ENCODE measurements at places on chromosomes 2 and 18. TPM values are rescaled to one million over a fixed set of nuclear protein-coding genes. Genes with fewer than 3 reads are reported as not detected.

The TMEM18 gene
- 19.3 TPM for total RNA-seq

- no peak for DNase-seq
Measured at GRCh38 chr2:1584691-1585485, 159.4 kb downstream of the PXDN start.

The COL3A1 gene
- total RNA-seq, result 30.4 TPM

- DNase-seq, result no peak
Measured at GRCh38 chr2:145350011-145350410, 830.1 kb upstream of the ZEB2 start.

The C2orf81 gene
- 11.3 TPM for total RNA-seq

The PLB1 gene
- 0.78 TPM for total RNA-seq

The PTPRN gene
- total RNA-seq, result 30.2 TPM

The SH3RF3 gene
- total RNA-seq, result 1.3 TPM

GRCh38 chr2:10094271-10094814, 14.1 kb upstream of the CYS1 start:
- DNase-seq, result no peak

DNA sequence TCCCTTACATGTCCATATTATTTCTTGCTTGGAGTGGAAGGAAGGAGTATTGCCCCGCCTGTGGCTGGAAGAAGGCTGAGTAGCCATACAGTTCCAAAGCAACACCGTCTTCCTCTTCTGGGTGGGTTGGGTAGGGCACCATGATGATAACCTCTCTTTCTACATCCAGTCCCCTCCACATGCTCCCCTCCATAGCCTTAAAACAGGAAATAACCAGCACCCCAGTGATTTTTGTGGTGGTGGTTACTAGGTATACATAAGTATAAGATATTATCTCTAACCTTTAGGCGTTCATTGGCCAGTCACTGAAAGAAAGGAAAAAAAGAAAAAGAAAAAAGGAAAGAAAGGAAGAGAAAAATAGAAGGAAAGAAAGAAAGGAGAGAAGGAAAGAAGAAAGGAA, 63.1 kb downstream of the CXCR4 start:
- no peak for DNase-seq

DNA sequence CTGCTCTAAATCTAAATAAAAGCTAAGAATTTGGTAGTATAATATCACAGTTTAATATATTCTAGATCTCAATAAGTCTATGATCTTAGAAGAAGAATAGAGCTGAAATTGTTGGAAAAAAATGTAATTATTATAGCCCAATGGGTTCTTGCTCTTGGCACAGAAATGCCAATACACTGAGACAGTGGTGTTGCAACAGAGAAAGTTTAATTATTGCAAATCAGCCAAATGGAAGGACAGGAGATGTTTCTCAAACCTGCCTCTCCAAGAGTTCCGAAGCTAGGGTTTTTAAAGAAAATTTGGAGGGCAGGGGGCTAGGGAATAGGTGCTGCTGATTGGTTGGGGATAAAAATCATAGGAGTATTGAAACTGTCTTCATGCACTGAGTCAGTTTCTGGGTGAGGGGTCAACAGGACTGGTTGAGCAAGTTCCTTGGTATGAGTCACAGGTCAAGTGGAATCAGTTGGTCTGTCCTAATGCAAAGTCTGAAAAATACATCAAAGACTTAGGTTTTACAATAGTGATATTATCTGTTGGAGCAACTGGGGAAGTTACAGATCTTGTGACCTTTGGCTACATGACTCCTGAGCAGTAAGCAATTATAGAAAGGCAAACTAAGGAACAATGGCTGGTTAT, 228.6 kb downstream of the CD226 start:
- no peak for DNase-seq

DNA sequence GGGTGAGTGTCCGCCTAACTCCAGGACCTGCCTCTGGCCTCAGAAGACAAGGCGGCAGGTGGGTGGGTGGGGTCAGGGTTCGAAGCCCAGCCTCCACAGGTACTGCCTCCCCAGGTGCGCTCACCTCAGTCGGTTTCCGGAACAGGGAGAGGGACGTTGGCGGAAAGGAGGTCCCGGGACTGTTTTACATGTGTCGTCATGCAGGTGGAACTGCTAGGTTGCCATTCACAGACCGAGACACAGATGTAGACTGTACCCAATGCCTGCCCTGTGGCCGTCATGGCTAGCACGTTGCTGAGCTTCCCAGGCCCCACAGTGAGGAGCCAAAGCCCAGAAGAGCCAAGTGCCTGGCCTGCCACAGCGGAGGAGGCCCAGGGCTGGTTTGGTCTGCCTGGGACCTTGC, 284.0 kb upstream of the HS6ST1 start:
- no peak for DNase-seq

- peak; percentile 52 for DNase-seq
Measured at GRCh38 chr2:241217320-241218031, 29.0 kb downstream of the ANO7 start.

The SOCS6 gene
- 36.3 TPM for total RNA-seq

DNA sequence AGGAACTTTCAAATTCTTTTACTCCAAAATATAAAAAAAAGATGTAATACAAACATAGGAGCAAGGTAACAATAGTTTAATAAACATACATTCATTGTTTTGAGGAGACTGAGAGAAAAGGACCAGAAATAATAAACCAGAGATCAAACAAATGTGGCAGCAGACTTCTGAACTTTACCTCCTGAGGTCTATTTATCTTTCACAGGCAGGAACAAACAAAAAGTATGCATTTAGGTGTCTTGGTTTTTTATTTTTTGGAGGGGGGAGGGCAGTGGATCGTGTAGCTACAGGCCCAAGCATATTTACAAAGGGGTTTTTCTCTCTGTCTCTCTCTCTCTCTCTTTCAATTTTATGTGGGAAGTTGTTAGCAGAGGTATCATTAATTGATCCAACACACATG, 5.6 kb downstream of the PPP4R1 start:
- DNase-seq, result no peak

The GKN1 gene
- not detected for total RNA-seq

- no peak for DNase-seq
Measured at GRCh38 chr2:235992024-235992423, 176.2 kb downstream of the GBX2 start.

GRCh38 chr2:120254178-120254577, 1.5 kb downstream of the RALB start:
- no peak for DNase-seq

- DNase-seq, result no peak
Measured at GRCh38 chr2:57429831-57430230, 616.8 kb upstream of the VRK2 start.

DNA sequence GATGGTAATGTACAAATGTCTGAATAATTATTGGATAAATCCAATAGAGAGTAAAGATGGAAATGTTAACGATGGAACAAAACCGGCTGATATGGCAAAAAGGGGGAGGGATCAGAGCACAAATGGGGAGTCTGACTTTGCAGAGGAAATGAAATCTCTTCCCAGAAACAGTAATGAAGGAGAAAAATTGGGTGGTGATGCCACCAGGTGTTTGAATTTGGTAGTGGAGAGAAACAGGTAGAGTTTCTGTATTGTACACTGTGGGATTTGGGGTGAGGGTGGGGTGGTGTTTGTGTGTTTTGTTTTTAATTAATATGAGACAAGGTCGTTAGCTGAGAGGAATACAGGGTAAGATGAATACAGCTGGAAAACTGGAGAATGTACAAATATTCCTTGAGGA, 20.4 kb upstream of the XDH start:
- DNase-seq, result no peak

The CYP27C1 gene
- 8.0 TPM for total RNA-seq

DNA sequence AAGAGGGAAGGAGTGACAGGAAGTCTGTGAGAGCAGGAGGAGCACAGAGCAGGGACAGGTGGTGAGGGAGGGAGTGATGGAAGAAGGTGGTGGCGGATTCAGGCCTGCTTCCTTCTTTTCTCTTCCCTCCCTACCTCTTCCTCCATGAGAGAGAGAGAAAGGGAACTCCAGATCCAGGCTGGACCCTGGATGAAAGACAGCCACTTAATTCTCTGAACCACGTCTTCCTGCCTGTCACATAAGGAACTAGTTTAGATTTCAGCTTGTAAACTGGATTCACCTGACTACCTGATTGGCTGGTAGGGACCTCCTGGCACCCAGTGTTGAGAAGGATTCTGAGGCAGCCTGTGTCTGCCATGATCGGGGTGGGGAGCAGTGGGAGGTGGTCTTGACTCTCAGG, 48.9 kb downstream of the PAX8 start:
- no peak for DNase-seq

DNA sequence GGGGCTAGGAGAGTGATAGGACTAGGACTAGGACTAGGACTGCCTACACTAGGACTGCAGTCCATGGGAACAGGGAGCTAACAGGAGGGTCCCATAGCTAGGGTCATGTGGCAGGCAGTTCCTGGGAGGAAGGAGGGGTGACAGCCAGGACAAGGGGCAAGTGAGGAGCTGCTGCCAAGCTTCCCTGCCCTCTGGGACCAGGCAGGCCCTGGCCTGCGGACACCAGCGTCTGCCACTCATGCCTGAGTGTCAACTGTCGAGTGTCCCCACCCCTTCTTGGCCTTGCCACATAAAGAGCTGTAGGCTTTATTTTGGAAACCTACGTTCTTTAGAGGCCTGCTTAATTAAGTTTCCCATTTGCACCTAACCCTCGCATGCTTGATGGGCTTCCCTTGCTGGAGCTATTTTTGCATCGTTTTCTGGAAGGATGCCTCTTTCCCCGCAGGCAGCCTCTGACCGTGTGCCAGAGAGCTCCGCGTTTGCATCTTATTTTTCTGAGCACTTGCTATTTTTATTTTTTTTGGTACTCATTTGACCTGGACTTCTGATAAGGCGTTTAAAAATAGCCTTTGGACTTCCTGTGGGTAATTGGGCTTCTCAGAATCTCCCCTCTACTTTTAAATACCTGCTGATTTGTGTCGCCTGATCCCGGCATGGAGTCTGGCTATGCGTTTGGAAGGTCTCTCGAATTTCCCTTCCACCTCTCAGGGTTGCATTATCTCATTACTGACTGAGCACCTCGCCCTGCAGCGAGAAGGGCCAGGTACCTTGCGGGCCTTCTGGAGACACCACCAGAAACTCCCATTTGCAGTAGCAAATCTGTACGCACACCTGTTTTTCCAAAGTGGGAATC, 66.4 kb downstream of the SH3RF3 start:
- DNase-seq, result no peak

All from progenitor cell of endocrine pancreas (in vitro differentiated cells).